ENCODE measurements at places on chromosomes 2 and 18.
A peak's percentile ranks its signal among the peaks of the same experiment; 100 is the strongest.

DNA sequence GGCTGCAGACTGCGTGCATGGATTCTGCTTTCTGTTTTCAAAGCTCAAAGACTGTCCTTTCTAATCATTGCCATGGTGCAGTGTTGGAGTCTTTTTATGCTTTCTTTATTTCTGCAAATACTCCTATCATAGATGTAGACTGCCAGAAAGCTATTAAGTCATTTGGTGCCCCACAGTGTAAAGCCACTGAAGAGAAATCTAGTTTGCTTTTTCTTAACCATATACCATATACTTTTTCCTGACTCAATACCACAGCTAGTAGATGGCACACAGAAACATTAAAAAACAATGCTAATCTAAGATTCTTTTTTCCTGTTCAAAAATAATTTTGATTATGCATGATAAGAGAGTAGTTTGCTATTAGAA lies 109.9 kb upstream of the RAB27B start:
- no peak for DNase-seq

DNA sequence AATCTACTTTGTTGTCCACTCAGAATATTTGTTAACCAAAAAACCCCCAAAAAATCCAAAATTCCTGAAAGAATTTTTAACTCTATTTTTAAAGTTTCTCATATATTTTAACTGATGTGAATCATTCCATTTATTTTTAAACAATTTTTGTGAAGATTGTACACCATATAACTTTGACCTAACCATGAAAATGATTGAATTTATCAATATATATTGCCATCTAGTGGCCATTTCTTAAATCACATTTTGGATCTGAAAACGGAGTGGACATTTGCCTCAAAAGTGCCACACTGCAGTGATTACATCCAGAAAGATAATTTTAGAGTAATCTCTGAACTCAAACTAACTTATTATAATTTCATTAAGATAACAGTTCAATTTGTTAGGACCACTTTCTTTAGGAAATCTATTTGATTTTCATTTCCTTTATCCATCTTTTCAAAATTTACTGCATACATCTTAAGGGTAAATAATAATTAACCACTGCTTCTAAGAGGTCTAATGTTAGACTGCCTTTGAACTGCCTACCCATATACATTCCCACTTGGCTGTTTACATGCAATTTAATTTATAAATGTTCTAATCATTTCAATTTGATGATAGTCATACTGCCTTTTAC lies 71.1 kb downstream of the DSC3 start:
- DNase-seq = no peak

DNA sequence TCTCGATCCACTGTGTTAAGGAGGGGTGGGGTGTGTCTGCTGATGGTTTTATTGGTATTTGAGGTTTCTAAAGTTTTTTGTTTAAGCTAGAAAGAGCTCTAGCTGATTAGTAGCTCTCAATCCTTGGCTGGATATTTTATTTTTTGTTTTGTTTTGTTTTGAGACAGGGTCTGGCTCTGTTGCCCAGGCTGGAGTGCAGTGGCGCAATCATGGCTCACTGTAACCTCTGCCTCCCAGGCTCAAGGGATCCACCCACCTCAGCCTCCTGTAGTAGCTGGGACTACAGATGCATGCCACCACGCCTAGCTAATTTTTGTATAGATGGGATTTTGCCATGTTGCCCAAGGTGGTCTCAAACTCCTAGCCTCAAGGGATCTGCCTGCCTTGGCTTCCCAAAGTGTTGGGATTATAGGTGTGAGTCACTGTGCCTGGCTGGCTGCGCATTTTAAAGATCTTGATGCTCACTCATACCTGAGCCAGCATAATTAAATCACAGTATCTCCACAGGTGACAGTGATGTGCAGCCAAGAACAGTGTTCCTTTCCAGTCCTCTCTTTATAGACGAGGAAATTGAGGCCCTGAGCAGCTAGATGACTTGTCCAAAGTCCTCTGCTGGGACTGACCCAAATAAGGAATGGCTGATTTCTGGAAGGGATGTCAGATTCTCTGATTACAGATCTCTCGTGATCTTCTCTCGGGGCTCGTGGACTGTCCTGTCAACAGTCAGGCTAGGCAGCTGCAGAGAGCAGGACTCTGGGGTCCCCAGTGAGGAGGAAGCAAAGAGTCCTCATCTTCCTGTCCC lies 44.5 kb downstream of the SPTBN1 start:
- no peak for DNase-seq

GRCh38 chr2:26033270-26033817 lies 540 bp upstream of the RAB10 start:
- DNase-seq = peak; percentile 92

GRCh38 chr2:24489465-24490180 lies 1.4 kb upstream of the NCOA1 start:
- no peak for DNase-seq

DNA sequence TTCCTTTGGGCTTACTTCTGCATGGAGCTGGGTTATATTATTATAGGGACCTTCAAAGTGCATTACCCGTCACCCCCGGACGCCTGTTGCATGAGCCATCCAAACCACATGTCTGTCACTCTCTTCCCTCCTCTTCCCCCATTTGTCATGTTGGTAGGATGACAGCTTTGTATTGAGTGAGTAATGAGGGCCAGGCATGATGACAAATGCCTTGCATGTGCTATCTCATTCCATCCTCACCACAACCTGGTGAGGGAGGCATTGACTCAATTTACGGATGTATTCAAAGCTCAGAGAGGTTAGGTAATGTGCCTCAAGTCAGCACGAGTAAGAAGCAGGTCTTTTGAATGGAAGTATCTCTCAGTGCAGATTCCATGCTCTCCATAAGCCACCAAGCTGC lies 510.5 kb upstream of the TNP1 start:
- no peak for DNase-seq

DNA sequence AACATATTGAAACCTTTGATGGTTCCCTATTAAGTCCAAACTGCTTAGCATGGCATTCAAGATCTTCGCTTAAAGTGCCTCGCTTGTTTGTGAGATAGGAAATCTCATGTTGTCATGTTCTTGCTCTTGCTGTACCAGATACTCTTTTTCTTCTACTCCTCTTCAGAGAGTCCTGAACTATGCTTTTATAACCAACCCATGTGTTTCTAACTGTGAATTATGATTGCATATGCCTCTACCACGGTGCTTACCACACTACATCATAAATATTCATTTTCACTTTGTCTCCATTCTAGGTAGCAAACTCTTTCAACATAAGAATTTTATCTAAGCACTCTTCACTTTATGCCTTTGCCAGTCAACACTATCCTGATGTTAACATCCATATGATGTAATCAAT lies 23.6 kb downstream of the STAT4 start:
- no peak for DNase-seq

- DNase-seq = no peak
Measured at GRCh38 chr2:100200985-100201384, 58.6 kb upstream of the AFF3 start.

- no peak for DNase-seq
Measured at GRCh38 chr2:27222407-27222806, 5.2 kb downstream of the CAD start.

DNA sequence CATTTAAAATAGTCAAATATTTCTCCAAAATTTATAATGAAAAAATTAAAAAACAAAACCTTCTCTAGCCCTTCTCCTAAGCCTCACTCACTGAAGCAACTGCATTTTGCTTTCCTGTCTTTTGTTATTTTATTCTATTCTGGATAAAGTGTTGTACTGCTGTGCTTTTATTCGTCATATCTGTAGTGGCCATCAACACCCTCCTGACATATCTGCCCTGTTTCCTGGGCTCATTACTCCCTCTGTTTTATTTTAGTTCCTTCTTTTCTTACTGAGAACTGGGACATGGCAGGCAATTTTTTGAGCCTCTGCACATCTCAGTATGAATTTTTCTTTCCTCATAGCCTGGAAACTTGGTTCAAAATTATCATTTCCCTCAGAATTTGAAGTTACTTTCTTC lies 224.2 kb downstream of the GULP1 start:
- no peak for DNase-seq

Measured in NCI-H2107 (cell line).